ENCODE measurements at places on chromosomes 13 and 19.

- DNase-seq: no peak
Observed at GRCh38 chr13:28322256-28322905, 172.5 kb downstream of the FLT1 start.

- no peak for DNase-seq
Observed at GRCh38 chr13:76672420-76672819, 213.8 kb downstream of the KCTD12 start.

GRCh38 chr13:63081400-63082014 is 1665.9 kb upstream of the PCDH20 start:
- no peak for DNase-seq

- DNase-seq: no peak
Observed at GRCh38 chr19:2578391-2578890, 102.5 kb downstream of the GADD45B start.

- no peak for DNase-seq
Observed at GRCh38 chr19:48196321-48196763, 25.9 kb downstream of the ZSWIM9 start.

- no peak for DNase-seq
Observed at GRCh38 chr19:19021115-19021514, 12.2 kb downstream of the SUGP2 start.

GRCh38 chr13:101544979-101545378 is 92.5 kb downstream of the ITGBL1 start:
- DNase-seq: no peak

- no peak for DNase-seq
Observed at GRCh38 chr13:94063848-94064247, 415.6 kb downstream of the DCT start.

- no peak for DNase-seq
Observed at GRCh38 chr19:29004796-29005195, 208.2 kb downstream of the UQCRFS1 start.

DNA sequence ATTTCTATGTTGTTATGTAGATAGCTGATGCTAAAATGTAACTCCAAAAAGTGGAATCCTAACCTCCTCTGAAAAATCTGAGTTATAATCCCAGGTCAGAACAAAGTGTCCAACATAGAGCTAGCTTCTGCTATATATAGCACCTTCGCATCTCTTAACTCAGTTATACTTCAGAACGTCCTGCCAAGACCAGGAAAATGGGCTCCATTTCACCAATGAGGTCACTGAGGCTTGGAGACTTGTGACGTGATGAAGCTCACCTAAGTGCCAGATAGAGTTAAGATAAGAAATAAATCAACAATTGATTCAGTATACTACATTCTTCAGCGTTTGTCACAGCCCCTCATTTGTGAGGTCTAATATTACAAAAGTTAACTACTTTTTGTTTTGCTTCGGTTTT is 88.8 kb downstream of the KCTD12 start:
- no peak for DNase-seq

DNA sequence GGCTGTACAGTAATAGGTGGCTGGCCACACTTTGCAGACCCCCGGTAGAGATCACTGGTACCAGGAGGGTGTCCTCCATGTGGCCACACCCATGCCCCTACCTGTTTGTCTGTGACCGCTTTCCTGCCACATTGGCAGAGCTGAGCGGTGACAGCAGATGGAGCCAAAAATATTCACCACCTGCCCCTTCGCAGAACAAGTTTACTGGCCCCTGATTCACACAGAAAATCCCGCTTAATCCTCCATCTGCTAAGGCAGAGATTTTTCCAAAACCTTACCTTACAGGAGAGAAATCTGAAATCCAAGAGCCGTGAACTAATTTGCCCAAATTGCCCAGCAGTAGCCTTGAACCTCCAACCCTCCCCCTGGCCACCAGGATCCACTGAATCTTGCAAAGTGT is 52.1 kb downstream of the MYO9B start:
- DNase-seq: no peak

DNA sequence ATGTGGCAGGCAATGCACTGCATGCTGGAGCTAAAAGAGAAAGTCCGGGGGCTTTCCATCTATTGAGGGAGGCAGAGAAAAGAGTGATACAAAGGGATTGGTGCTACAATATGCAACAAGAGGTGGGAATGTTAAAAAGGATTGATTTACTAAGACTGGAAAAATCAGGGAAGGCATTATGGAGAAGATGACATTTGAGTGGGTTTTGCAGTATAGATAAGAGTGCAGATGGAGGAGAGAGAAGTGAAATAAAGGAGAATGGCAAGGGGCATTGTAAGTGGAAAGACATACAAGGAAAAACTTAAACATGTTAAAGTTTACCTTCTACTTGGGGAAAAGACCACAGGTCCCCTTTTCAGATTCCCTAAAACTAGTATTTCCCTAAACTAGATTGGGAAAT is 399.4 kb downstream of the KCNRG start:
- DNase-seq: no peak
